Renal cortex interstitium (tissue), 15 donors: ENCODE measurements at places on chromosomes 13 and 19.

DNA sequence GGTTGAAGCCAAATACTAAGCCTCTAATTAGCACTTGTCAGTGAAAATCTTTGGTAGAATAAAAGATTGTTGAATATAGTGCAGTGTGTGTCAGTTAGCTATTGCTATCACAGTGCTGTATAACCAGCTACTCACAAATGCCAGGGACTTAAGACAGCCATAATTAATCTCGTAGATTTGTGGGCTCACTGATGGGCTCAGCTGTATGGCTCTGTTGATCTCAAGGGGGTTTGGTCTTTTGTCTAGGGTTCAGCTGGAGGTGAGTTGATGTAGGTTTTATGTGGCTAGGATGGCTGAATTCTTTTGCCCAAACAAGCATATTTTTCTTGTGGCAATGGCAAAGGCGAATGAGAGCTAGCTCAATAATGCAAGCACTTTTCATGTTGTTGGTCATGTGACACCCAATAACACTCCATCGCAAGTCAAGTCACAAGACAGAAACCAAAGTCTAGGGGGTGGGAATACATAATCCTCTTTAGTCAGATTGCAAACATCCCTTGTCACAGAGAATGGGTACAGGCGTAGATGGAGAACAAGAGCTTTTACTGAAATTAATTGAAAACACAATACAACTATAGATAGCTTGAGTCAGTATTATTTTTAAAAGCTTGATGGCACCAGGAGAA lies 121.7 kb upstream of the EDNRB start:
- no peak for DNase-seq

DNA sequence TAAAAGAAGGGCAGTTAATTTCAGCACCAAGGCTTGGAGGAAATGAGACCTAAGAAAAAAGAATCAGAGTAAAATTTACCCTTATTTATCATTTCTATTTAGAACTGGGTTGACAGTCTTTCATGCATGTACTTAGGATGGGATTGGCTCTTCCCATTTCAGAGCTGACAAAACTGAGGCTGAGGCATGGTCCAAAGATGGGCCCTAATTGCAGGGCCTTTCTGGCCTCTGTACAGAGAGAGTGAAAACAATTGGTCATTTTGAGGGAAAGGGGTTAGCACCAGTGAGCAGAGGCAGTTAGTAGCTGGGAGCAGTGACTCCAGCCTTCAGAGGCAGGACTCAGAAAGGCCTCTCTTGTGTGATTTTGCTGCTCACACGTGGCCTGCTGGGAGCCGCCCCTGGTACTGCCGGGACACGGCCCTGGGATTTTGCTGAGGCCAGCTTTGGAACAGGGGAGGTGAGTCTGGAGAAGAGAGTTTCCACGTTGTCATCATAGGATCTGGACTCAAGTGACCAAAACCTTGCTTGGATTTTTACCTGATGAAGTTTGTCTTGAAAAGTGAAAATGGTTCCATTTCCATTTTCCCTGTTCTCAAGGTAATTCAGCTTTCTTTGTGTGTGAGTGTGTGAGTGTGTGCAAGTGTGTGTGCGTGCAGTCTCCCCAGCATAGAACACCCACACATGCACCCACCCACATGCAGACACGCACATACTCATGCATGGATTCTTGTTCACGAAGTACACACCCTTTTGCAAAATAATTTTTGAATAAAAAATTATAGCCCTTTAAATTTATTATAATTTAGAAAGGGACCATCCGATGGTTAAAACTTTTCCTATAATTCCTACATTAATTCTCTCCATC lies at the start of gene ZNF536:
TSS of gene ZNF536 (plus strand) at position 425 of the 865 bp plus-strand sequence. CDS start 71,179 bp downstream, outside the sequence.
- no peak for DNase-seq

- no peak for DNase-seq
These were observed 1.0 kb downstream of the IRF2BP1 start for GRCh38 chr19:45884682-45885555.

- no peak for DNase-seq
These were observed 10.8 kb downstream of the CLEC4M start for GRCh38 chr19:7773841-7774240.

DNA sequence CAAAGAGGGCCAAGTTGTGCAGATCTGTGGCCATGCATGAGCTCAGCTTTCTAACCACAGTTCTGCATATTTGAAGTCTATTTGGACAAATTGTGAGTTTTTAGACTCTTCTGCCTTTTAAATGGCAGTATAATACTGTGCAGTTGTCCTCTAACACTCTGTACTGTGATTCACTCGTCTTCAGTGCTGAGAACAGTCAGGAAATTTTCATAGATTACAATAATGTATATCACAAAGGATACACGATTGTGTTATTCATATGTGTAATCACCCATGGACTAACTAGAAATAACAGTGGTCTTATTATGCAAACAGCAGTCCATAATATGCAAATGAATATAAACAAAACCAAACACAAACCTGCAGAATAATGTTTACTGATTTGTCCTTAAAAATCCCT lies 259.1 kb downstream of the PCDH9 start:
- no peak for DNase-seq

- no peak for DNase-seq
These were observed 993 bp downstream of the FUT6 start for GRCh38 chr19:5838353-5839064.

DNA sequence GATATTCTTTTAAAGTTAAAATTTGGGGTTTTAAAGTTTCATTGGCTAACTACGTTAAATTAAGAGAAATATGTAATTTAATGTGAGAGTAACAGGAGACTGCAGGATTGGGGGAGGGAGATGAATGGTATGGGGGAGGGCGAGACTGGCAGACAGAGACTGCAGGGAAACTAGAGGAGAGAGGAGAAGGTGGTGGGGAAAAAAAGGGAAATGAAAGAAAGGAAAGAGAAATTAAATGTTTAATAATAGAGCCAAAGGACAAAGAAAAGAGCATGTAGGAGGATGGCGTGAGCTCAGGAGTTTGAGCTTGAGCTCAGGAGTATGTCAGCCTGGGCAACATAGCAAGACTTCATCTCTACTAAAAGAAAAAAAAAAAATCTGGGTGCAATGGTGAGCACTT lies 115.9 kb downstream of the RFC3 start:
- no peak for DNase-seq

DNA sequence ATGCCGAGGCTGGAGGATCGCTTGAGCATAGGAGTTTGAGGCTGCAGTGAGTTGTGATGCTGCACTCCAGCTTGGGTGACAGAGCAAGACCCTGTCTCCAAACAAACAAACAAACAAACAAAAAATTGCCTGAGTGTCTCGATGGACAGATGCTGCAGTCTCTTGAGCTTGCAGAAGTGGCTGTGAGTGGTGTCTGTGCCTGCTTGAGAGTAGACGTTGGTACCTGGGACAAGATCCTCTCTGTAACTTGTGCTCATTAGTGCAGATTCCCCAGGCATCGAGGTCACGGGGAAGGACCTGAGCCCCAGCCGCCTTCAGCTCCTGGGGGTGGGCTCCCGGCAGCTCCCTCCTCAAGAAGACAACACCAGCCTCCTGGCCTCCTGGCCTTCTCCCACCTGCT lies 8.6 kb upstream of the C5AR2 start:
- DNase-seq, result no peak

GRCh38 chr13:46553521-46553885 lies 533 bp downstream of the LRCH1 start:
- no peak for DNase-seq

GRCh38 chr19:33878910-33879810 lies 82.5 kb downstream of the KCTD15 start:
- DNase-seq, result no peak

DNA sequence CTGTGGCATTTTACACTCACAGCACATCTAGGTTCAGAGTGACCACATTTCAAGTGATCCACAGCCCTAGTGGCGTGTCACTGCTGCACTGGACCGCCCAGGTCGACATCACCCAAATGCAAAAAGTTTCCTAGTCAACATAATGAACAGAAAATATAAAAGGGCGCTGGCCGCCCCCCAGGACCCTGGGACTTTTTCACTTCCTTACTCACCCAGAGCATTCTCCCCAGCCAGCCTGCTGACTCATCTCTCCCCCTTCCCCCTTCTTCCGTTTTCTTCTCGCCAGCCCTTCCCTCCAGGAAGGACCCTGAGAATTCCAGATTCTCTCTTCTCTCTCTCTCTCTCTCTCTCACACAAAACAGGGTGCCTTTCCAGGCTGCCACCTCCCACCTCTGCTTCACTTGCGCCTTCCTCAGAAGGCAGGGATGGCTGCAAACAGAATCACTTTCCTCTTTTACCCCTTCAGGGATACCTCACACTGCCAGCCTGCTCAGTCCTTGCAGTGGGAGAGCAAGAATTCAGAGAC lies 21.0 kb upstream of the GRWD1 start:
- DNase-seq, result no peak

- no peak for DNase-seq
These were observed 252.8 kb downstream of the B3GLCT start for GRCh38 chr13:31452525-31452924.

GRCh38 chr13:31818236-31818635 lies 78.9 kb downstream of the RXFP2 start:
- no peak for DNase-seq

- no peak for DNase-seq
These were observed 244.2 kb downstream of the TEX29 start for GRCh38 chr13:111564606-111565005.

DNA sequence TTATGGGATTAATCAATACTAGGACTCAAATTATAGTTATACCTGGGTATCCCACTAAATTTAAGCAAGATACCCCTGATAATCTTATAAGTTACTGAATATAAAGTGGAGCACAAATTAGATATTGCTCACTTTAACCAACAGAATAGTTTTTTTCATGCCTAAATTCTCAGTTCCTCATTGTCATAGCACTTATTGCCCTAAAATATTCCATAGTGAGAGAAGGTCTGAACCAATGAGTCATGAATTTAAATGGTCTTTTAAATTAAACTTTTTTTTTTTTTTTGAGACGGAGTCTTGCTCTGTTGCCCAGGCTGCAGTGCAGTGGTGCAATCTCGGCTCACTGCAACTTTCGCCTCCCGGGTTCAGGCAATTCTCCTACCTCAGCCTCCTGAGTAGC lies 42.4 kb downstream of the ZNF136 start:
- no peak for DNase-seq
